Stimulated activated CD4-positive, alpha-beta T cell treated with anti-CD3 and anti-CD28 coated beads, Interleukin-1b, Interleukin-23, amount 100 ng/mL, for 1 hour (primary cell): ENCODE measurements at places on chromosomes 12 and 14.

DNA sequence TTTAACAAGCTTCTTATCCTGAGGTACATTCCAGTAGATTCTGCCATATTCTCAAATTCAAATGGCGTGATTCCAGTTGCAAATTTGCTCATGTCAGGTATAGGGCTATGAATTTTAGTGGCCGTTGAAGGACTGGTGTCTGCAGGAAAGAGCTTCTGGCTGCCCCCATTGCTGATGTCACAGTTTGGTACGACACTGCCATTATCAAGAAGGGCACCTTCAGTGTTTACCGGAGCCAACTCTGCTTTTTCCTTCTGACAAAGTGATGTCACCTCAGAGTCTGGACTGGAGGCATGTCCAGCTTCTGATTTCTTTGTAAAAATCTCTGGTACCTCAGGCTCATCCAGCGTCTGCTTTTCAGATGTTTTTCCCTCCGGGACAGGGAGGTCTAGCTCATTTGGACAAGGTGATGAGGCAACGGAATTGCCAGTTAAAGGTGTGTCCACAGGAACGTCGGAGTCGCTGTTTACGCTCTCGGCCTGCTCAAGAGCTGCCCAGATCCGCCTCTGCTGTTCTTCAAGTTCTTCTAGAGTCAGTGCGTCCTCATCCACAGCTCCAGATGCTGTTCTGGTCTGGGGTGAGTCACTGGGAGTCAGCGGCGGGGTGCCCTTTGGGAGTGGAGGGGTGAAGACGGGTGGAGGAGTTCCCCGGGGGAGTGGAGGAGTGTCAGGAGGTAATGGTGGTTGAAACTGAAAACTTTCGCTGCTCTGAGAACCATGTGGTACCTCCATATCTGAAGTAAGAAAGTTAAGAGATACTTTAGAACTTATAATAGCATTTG lies 27.0 kb downstream of the ZCCHC8 start:
- DNase-seq, result peak; percentile 18

DNA sequence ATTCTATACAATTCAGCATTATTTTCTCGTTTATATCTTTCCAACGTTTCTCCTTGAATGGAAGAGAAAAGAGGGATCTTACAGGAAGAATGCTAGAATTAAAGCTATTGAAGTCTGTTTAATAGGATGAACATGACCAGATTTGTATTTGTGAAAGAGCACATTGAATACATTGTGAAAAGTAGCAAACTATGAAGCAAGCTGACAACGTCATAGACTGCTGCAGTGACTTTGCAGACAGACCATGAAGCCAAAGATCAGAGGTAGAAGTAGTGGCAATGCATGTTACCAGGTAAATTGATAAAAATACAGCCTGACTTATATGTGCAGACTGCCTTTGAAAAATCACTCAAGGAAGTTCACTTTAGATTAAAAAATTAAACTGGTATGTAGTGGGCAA lies 146.1 kb downstream of the RASSF9 start:
- no peak for DNase-seq

DNA sequence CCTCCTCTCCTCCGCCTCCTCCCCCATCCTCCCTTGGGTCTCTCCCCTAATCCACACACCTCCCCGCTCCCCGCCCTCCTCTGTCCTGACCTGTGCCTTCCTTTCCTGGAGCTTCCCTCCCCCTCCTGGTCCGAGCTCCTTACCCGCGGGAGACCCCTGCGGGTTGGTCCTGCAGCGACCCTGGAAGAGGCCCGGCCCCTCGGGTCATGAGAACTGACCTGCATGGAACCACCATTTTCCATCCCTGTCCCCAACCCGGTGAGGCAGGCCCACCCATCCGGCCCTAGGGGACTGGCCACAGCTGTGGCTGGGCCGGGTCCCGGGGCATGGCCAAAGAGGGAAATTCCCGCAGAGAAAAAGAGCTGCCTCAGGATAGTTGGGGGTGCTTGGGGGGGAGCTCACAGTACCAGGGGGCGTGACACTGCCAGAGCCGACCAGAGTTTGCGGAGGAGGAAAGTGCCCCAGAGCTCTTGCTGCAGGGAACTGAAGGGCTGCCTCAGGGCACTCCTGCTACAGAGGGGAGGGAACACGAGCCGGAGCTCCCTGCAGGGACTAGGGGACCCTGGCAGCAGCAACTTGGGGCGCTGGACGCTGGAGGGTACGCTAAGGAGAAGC lies 613 bp downstream of the ARHGEF40 start:
- DNase-seq, result no peak

DNA sequence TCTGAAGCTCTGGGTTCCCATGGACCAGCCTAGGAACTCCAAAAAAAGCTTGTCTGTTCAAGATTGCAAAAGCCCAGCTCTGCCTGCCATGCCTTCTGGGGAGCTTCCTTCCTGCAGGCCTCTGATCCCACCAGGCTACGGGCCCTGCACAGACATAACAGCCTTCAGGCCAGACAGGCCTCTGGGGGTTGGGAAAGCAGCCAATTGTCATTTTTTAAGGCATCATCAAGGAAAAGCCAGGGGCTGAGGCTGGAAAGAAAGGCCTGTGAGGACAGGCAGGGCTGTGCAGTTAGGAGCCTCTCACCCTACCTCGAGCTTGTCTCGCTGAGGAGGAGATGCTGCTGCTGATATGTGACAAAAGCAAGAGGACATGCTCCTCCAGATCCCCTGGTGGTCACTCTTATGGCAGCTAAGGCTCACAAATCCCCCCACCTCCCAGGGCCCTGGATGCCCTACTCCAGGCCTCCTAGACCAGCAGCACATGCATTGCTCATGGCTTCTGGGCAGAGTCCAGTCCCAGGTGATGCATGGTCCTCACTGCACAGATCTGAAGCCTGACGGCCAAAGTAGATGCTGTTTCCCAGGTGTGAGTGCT lies 2.9 kb downstream of the TMEM229B start:
- no peak for DNase-seq
